ENCODE measurements at places on chromosomes 7 and 10.

DNA sequence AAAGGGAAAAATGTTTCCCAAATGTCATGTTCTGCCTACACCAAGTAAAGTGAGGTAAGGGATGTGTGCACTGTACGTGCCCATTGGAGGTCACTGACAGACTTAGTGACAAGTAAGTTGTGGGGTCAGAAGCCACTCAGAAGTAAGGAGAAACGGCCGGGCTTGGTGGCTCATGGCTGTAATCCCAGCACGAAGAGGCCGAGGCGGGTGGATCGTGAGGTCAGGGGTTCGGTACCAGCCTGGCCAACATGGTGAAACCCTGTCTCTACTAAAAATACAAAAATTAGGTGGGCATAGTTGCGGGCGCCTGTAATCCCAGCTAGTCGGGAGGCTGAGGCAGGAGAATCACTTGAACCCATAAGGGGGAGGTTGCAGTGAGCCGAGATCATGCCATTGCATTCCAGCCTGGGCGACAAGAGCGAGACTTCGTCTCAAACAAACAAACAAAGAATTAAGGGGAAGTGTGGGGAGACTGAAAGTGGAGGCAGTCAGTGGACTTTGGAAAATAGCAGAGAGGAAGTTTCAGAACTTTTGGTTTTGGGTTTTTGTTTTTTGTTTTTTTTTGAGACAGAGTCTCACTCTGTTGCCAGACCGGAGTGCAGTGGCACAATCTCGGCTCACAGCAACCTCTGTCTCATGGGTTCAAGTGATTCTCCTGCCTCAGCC, 114.8 kb downstream of the WDFY4 start:
- no peak for DNase-seq

DNA sequence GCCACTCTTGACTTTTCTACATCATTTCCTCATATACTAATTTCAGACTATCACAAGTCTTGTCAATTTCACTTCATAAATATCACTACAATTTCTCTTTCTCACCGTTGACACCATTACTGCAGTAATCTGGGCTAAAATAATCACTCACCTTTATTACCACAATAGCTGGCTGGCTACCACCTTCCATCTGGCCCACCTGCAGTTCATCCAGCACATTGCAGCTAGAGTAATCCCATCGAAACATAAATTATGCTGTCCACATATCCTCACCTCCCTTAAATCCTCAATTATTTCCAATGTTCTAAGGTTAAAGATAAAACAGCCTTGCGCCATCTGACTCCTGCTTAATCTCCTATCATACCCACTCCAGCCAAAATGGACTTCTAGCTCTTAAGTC, 16.0 kb downstream of the DGKB start:
- DNase-seq, result no peak

DNA sequence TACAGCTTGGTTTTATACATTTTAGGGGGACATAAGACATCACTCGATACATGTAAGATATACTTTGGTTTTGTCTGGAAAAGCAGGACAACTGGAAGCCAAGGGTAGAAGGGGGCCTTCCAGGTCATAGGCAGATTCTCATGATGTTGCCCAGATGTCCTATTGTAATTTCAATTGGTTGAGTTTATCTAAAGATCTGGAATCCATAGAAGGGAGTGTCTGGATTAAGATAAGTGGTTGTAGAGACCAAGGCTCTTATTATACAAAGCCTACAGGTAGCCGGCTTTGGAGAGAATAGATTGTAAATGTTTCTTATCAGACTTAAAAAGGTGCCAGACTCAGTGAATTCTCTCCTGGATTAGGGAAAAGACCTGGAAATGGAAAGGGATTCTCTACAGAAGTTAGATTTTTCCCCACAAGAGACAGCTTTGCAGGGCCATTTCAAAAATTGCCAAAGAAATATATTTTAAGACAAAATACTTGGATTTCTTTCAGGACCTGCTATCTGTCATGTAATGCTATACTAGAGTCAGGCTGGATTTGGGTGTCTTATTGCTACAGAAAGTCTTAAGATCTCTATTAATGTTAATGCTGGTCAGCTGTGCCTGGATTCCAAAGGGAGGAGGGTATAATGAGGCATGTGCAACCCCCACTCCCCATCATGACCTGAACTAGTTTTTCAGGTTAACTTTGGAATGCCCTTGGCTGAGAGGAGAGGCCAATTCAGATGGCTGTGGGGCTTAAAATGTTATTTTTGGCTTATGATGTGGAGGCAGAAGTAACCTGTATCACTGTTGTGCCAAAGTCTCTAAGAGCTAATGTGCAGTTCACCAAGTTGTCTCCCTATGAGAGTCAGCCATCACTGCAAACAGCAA, 511.1 kb upstream of the C7orf33 start:
- no peak for DNase-seq

GRCh38 chr10:33743429-33743857, 409.0 kb upstream of the NRP1 start:
- DNase-seq, result no peak

GRCh38 chr7:22894546-22894945, 71.9 kb upstream of the TOMM7 start:
- DNase-seq, result no peak

GRCh38 chr10:94500063-94500462, 45.5 kb upstream of the HELLS start:
- peak; percentile 6 for DNase-seq

Data from HAP-1 (cell line).